ENCODE measurements at places on chromosomes 1 and 21. TPM values are rescaled to one million over a fixed set of nuclear protein-coding genes. Genes with fewer than 3 reads are reported as not detected.

Gene NR1I3
- total RNA-seq, result not detected

DNA sequence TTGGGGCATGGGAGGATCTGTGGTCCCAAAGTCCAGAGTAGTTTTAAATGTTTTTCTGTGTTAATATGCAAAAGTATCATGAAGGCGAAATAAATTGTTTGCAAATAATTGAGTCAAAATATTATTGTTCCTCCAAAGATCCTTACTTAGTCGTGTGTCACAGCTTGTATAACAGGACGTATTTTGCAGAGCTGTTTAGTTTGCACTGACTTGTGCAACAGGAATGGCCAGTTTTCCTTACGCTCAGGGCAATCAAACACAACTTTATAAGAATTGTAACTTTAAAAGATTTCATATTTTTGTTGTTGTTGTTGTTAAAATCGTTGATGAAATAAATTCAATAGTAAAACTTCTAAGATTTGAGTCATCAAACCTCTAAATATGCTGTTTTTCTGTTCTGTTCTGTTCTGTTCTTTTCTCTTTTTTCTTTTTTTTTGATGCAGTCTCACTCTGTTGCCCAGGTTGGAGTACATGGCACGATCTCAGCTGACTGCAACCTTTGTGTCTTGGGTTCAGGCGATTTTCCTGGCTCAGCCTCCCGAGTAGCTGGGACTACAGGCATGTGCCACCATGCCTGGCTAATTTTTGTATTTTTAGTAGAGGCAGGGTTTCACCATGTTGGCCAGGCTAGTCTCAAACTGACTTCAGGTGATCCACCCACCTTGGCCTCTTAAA lies 60.6 kb downstream of the UCK2 start:
- H3K36me3 ChIP-seq, result peaks cover 21% of the 10 kb centered on the region
- no peak overlapping the region for H3K27ac ChIP-seq
- DNase-seq, result no peak
- H3K27me3 ChIP-seq, result no peaks in the 10 kb centered on the region
- peaks cover 75% of the 10 kb centered on the region for H3K4me1 ChIP-seq

DNA sequence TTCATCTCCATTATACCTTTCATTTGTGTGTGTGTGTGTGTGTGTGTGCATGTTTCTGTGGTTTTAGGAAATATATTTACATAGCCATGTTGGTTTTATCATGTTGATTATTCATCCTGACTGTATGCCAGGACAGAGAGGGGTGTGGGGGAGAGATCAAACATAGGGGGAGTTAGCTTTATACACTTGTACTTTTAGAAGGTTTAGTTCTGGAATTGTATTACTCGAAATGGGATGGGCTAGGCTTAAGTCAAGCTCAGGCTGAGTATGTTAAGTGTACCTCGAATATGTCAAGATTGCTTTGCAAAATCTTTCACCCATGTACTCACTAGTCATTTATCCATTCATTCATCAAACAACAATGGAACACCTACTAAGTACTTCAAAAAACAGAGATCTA lies 123.3 kb downstream of the HMCN1 start:
- no peaks in the 10 kb centered on the region for H3K27me3 ChIP-seq
- H3K4me1 ChIP-seq, result peaks cover 68% of the 10 kb centered on the region
- no peak overlapping the region for H3K27ac ChIP-seq
- H3K4me3 ChIP-seq, result no peak overlapping the region

DNA sequence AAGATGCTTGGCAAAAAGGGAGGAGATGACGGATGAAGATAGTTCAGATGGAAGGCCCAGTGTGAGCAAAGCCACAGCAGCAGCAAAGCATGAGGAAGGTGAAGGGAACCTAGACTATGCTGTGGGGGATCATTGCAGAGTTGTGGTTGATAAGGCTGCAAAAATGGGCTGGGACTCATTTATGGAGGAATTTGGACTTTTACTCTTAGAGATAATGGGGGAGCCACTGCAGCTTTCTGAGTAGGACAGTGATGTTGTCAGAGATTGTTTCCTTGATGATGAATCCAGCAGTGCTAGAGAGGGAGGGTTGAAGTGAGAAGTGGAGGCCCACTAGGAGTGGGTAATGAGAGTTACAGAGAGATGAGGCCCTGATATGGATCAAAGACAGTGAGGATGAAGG lies 2.1 kb upstream of the C8A start:
- DNase-seq, result no peak
- H3K4me3 ChIP-seq, result no peak overlapping the region
- peaks cover 7% of the 10 kb centered on the region for H3K4me1 ChIP-seq
- H3K36me3 ChIP-seq, result no peaks in the 10 kb centered on the region
- H3K27me3 ChIP-seq, result no peaks in the 10 kb centered on the region
- H3K27ac ChIP-seq, result no peak overlapping the region

GRCh38 chr1:11272544-11272831 lies 510 bp upstream of the UBIAD1 start:
- peak overlapping the region; percentile 45 for H3K4me3 ChIP-seq
- peaks cover 29% of the 10 kb centered on the region for H3K4me1 ChIP-seq
- no peaks in the 10 kb centered on the region for H3K27me3 ChIP-seq
- no peak for DNase-seq

Gene EPHA10
- not detected for total RNA-seq

GRCh38 chr1:165565751-165566490 lies 22.1 kb downstream of the LRRC52 start:
- no peaks in the 10 kb centered on the region for H3K4me1 ChIP-seq
- H3K4me3 ChIP-seq, result no peak overlapping the region
- no peak for DNase-seq
- no peak overlapping the region for H3K27ac ChIP-seq

DNA sequence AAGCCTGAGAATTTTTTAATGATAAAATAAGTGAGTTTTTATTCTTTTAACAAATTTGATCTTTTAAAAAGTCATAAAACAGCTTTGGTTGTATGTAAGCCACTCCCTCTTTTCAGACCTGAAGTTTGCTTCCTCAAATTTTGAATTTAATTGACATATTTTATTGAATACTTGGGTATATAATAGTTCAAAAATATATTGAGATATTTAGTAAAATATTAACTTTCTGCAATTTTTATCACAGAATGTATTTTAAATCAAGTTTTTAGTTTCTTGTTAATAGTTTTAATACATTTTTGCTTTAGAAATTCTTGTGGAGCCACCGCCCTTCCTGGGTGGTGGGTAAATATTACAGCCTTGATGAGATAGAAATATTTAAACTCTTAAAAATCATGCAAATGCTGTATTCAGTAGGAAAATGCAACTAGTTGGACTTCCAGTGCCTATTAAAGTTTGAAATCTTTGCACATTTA lies 867 bp downstream of the PTPRC start:
- no peak overlapping the region for H3K27ac ChIP-seq
- DNase-seq, result no peak
- H3K4me3 ChIP-seq, result no peak overlapping the region
- no peaks in the 10 kb centered on the region for H3K27me3 ChIP-seq
- peaks cover 19% of the 10 kb centered on the region for H3K4me1 ChIP-seq

DNA sequence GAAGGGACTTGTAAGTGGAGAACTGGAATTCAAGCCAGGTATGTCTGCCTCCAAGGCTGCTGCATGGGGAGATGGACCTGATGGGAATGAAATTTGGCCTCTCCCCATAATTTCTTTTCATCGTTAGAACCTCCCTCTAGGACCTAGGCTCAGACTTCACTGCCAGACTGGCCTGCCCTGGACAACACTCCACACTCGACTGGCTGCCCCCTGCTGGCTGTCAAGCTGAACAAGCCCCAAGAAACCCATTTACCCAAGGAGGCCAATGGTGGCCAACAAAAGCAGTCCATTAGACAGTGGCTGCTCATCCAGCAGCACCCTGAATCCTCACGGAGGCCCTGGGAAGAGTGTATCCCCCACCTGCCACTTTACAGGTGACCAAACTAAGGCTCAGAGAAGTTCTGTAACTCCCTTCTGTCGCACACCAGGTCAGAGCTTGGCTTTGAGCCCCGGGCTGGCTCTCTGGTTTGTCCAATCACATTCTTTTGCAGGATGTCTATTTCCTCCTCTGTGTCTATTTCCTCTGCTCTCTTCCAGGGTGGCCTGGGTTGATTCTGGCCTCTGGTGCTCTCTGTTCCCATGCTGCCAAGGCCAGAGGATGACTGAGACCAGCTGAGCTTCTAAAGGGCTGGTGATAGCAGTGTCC lies 3.8 kb downstream of the RNF186 start:
- H3K27ac ChIP-seq, result no peak overlapping the region
- peak; percentile 58 for DNase-seq
- H3K27me3 ChIP-seq, result peaks cover 17% of the 10 kb centered on the region
- H3K36me3 ChIP-seq, result peaks cover 5% of the 10 kb centered on the region
- H3K4me3 ChIP-seq, result no peak overlapping the region
- 0 out of 2 replicates have a peak, but pooled peaks cover 13% of the 10 kb centered on the region for H3K4me1 ChIP-seq

Gene C1orf115
- 0.42 TPM for total RNA-seq

Gene CD58
- 8.1 TPM for total RNA-seq
